ENCODE measurements at places on chromosomes 5 and 9.

DNA sequence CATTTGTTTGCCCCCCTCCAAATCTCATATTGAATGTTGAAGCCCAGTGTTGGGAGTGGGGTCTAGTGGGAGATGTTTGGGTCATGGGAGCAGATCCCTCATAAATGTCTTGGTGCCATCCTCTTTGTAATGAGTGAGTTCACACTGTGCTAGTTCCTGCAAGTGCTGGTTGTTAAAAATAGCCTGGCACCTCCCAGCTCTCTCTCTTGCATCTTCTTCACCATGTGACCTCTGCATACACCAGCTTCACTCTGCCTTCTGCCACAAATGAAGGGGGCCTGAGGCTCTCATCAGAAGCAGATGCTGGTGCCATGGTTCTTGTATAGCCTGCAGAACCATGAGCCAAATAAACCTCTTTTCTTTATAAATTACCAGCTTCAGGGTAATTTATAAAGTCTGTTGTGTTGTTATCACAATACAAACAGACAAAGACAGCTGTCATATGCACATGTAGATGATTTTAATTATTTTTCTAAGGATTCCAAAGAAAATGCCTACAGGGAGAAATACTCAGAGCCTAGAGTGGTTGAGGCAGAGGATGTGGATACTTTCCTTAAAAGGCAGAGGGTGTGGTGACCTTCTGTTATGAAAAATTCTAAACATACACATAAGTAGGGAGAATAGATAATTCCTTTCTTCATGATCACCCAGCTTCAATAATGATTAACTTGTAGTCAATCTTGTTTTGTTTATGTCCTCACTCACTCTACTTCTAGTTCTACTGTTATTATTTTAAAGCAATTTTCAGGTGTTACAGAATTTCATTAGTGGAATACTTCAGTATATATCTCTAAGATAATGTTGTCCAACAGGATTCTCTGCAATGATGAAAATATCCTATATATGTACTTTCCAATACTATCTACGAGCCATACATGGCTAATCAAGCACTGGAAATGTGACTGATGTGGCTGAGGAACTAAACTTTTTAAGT, 75.1 kb upstream of the RANBP6 start:
- no peak for DNase-seq

GRCh38 chr5:109936996-109937395, 247.3 kb downstream of the MAN2A1 start:
- DNase-seq: no peak

DNA sequence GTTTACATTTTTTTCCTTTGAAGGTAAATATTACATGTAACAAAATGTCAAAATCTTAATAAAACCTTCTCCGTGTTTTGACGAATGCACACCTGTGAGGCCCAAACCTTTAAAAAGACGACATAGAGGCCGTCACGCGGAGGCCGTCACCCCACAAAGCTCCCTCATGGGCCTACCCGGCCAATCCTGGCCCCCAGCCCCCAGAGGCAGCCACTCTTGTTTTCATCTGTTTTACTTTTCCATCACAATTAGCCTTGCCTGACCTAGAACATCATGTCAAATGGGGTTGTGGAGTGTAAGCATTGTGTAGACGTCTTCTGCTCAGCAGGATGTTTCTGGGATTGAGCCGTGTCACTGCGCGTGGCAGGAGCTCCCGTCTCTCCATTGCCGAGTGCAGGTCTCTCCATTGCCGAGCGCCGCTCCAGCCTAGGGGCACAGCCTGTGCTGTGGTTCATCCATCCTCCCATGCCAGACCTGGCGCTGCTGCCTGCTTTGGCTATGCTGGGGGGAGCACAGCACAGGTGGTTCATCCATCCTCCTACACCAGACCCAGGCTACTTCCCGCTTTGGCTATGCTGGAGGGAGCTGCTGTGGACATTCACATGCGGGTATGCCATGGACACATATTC, 52.2 kb upstream of the IRX4 start:
- no peak for DNase-seq

GRCh38 chr5:110386782-110387181, 339.7 kb downstream of the TMEM232 start:
- no peak for DNase-seq

- DNase-seq: no peak
These were observed 46.2 kb upstream of the FABP6 start for GRCh38 chr5:160183075-160183474.

DNA sequence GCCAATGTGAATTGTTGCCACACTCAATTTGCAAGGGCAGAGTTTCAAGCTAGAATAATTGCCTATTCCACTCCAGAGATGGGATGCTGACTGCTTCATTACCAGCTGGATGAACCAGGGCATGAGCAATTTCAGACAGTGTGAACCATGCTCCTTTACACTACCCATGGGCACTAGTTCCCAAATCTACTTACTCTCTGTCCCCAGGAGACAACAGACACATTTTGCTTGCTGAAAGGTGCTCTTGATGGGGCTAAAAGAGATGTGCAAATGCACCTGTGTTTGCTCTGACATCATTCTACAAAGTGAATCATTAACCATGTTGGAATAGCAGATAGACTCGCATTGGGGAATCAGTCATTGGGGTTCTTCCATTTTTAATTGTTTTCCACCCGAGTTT, 522.3 kb upstream of the NUDT12 start:
- no peak for DNase-seq

DNA sequence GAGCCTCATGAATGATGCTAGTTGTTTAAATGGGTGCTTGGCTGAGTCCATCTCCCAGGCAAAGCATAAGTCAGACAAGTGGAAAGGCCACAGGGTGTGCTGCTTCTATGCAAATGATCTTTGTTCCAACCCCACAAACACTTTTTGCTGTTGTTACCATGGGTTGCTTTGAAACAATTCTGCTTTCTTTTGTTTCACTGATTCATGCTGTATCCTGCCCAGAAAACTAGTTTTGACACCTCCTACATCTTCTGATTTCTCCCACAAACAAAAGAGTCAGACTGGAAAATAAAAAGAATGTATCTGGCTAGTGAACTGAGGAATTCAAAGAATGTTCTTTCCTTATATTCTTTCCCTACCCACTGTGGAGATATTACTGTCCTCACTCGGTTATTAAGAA, 298.6 kb downstream of the DIRAS2 start:
- no peak for DNase-seq

- DNase-seq: no peak
These were observed 44.2 kb downstream of the SH3PXD2B start for GRCh38 chr5:172410160-172410559.

GRCh38 chr9:94110821-94111252, 26.6 kb downstream of the PTPDC1 start:
- DNase-seq: no peak

- no peak for DNase-seq
These were observed 43.4 kb downstream of the NKX2-5 start for GRCh38 chr5:173191561-173191960.

DNA sequence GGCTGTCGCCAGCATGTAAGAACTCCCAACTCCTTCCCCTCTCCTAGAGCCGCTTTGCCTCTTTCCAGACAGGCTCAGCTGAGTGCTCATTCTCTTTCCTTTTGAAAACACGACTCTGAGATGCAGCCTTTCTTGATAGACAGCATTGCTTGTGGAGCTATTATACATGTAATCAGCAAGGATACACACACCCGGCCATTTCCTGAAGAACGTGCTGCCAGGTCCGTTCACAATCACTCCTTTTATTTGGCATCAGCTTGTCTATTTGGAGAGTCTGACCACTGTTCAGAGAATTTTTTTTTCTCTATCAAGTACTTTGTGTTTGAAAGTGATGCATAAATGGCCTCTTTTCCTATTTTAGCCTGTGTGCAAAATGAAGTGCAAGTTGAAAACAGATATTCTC, 328.7 kb downstream of the MARCHF11 start:
- no peak for DNase-seq

DNA sequence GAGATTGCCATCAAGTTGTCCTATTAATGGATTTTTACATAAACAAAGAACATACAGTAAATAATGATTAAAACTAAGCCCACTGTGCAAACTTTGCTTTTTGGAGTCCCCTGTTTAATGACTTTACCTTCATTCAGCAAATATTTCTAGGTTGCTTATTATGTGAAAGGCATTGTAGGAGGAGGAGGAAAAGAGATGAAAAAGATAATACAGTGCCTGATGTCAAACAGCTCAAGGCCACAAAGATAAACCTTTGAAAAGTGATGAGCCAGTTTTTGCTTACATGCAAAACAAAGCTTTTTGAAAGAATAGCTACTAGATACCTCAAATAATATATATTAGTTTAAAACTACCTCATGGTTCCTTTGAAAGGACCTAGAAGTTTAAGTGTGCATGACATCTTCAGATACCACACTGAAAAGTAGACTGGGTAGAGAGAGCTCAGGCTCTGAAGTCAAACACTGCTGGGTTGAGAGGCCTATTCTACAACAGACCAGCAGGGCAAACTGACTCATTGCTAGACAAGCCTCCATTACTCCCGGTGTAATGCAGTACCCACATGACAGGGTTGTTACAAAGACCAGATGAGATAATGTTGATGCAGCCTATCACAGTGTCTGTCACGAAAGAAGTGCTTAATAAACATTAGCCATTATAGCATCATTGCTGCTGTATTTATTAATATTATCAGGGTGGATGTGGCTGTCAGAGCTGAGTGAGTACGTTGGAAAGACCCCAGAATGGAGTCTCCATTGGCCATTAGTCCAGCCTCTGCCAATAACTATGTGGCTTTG, 11.8 kb downstream of the DEPDC1B start:
- no peak for DNase-seq

GRCh38 chr5:112258571-112258970, 160.5 kb downstream of the EPB41L4A start:
- DNase-seq: no peak

- no peak for DNase-seq
These were observed 119.7 kb upstream of the CCDC152 start for GRCh38 chr5:42636946-42637345.

DNA sequence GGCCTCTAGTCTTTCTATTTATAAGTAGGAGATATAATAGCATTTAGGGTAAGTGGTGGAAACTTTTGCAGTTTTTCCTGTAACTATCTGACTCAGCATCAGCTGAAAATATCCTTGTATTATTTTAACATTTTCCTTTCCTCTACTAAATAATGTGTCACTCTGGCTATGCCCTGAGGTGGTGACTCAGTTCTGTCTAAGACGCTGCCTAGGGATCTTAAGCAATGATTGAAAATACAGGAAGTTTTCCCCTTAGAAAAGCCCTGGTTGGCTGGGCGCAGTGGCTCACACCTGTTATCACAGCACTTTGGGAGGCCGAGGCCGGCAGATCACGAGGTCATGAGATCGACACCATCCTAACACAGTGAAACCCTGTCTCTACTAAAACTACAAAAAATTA, 9.3 kb upstream of the EDIL3 start:
- DNase-seq: no peak

DNA sequence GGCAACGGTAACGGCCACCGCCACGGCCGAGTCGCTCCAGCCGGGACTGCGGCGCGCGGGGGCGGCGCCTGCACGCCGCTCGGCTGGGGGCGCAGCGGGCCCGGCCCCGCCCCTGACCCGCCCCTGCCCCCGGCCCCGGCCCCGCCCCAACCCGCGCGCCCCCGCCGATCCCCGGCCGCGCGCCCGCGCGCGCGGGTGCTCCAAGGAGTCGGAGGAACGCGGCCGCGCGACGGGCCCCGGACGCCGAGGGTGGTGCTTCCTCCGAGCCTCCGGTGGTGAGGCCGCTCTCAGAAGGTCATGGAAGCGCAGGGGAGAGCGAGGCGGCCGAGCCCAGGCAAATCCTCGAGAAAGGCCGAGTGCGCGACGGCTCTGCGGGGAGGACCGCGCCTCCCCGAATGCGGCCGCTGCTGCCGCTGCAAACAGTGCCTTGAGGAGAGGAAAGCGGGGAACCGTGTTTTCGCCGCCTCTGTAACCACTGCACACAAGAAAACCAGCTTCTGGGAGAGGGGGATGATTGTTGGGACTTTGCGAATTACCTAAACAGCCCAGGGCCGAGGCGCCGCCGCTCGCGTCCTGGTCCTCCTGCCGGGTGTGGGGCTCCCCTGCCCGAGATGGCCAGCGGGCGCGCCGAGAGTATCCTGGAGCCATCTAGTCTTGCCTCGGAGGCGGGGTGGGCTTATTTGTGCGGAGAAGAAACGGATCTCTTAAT, at the start of gene LIFR:
TSS of gene LIFR (minus strand) at position 48 of the 709 bp plus-strand sequence. CDS start 25,999 bp downstream, outside the sequence.
- no peak for DNase-seq

DNA sequence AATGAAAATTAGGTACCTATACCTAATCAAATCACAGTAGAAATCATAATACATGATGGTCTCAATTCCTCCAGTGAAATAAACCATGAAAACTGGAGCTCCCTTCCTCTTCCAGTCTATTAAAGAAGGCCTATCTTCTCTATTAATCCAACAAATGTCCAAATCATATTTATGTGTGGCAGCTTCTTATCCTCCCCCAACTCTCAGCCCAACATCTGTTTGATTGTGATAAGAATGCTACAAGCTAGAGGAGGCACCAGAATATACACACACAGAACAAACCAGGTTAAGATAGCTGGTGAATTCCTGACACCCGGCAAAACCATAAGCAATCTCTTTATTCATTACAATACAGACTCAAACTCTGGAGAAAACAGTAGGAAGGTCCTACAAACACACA, 110.8 kb downstream of the FBXL17 start:
- no peak for DNase-seq

DNA sequence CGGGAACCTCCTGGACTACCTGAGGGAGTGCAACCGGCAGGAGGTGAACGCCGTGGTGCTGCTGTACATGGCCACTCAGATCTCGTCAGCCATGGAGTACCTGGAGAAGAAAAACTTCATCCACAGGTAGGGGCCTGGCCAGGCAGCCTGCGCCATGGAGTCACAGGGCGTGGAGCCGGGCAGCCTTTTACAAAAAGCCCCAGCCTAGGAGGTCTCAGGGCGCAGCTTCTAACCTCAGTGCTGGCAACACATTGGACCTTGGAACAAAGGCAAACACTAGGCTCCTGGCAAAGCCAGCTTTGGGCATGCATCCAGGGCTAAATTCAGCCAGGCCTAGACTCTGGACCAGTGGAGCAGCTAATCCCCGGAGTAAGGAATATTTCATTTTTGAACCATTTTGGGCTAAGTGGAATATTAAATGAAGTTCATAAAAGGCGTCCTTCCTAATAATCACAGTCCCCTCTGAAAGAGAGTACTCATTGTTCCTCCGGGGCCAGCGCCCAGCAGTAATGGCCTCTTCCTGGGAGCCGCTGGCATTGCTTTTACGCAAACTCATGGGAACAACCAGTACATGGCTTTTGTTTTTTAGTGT, 23.6 kb downstream of the QRFP start:
- DNase-seq: no peak

- DNase-seq: no peak
These were observed 40.4 kb upstream of the PHYKPL start for GRCh38 chr5:178273041-178273440.

DNA sequence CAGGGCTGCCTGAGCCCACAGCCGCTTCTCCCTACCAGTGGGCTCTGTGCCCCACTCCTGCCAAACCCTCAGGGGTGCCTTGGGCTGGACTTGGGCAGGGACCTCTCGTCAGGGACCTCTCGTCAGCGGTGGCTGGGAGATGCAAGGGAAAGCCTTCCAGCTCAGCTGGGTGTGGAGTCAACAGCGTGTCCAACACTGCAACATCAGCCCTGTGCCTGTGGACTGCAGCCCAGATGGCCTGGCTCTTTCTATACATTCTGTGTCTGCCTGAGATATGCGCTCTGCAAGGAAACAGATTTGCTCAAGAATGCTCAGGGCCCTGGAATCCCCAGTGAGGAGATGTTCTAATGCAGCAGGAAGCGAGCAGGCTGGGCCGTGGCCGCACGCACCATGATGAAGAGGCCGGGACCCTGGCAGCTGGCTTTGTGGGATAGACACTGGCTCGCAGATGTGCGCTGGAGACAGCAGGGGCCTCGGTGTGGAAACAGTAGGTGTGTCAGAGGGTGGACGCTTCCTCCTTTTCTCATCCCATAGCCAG, 85.0 kb upstream of the COL5A1 start:
- no peak for DNase-seq

- no peak for DNase-seq
These were observed 4.7 kb upstream of the PPP1R26 start for GRCh38 chr9:135474915-135475314.

- peak; percentile 98 for DNase-seq
These were observed at the start of gene ENDOG for GRCh38 chr9:128818099-128818838. Gene ENDOG (plus strand): TSS chr9:128818500. CDS start chr9:128818685, 185 bp downstream.
